ENCODE measurements at places on chromosomes 16 and 17. TPM values are rescaled to one million over a fixed set of nuclear protein-coding genes. Genes with fewer than 3 reads are reported as not detected.

DNA sequence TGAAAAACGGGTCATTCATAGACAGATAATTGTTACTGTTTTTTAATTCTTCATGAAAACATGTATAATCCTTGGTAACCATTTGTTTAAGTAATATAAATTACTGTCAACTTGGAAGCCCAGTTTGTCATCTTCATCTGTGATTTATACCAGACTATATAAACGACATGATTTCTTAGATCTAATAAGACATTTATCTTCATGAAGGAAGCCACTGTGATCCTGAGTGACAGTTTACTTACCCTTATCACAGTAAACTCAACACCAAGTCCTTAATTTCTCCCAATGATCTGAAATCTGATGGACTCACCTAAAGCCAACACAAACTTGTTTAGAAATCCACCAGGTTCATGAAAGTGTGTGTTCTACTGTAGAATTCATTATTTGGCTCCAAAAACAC, 91.3 kb downstream of the SKAP1 start:
- H3K4me1 ChIP-seq = peaks cover 4% of the 10 kb centered on the region
- peaks cover 37% of the 10 kb centered on the region for H3K27me3 ChIP-seq
- no peak for DNase-seq
- H3K27ac ChIP-seq = peak overlapping the region; percentile 15

DNA sequence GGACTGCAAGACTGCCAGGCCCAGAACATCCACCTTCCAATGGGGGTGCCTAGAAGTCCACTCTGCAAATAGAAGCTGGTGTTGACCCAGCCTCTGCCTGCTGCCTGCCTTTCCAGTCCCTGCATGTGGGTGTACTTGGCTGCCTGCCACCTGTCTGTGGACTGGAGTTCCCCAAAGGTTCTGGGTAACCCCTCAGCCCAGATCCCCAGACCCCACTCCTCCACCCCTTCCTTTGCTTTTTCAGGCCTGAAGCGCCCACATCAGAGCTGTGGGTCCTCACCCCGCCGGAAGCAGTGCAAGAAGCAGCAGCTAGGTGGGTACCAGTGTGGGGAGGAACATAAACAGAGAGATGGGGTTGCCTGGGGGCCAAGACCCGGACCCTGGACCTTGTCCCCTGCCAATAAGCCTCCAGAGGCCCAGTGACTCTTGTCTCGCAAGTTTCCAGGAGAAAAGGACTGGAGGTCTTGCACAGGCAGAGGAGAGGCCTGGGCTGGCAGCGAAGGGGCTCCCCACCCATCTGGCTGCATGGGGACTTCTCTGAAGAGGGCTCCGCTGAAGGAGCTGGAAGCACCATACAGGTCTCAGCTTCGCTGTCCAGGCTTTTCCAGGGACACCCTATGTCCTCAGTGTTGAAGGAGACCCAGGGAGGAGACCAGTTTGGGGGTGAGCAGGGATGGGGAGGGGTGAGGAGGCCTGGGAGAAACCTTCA, 34.3 kb downstream of the NLRC5 start:
- no peak overlapping the region for H3K4me3 ChIP-seq
- H3K36me3 ChIP-seq = no peaks in the 10 kb centered on the region
- no peaks in the 10 kb centered on the region for H3K4me1 ChIP-seq
- H3K27me3 ChIP-seq = peaks cover 25% of the 10 kb centered on the region
- DNase-seq = no peak

MYO15A gene
- 1.8 TPM for total RNA-seq

CLEC19A gene
- total RNA-seq = not detected

- H3K27ac ChIP-seq = no peak within 1 kb of the TSS
- no peaks in the 10 kb centered on the region for H3K36me3 ChIP-seq
- peak within 1 kb of the TSS; percentile 92 for H3K4me3 ChIP-seq
- DNase-seq = no peak
- peaks cover 29% of the 10 kb centered on the region for H3K27me3 ChIP-seq
Observed at GRCh38 chr16:30010844-30011713, at the start of gene DOC2A. Gene DOC2A, minus strand, starts transcription at chr16:30011027. Its CDS starts 805 bp downstream, at chr16:30010222.
